ENCODE measurements at places on chromosomes 7 and 10.

DNA sequence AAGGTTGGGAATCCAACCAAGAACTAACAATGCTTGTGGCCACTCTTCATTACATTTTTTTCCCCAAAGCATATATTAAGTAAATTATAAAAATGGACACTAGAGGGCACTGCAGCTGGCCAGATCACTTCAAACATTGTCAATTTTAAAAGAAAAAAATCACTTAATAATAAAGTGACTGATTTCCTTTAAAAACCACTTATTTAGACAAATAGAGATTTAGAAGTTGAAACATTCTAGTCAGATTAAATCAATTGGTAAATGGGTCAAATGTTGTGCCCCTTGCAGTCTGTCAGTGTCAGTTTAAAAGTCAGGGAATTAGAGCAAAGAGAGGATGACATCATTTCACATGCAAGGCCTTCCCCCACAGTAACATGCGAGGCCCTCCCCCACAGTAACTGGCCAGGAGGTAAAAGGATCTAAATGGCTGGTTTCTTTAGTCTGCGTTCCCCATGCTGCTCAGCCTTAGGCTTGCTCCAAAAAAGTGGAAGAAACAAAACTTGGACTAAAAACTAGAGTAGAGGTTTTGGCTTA, 177.9 kb downstream of the SKAP2 start:
- DNase-seq = no peak

DNA sequence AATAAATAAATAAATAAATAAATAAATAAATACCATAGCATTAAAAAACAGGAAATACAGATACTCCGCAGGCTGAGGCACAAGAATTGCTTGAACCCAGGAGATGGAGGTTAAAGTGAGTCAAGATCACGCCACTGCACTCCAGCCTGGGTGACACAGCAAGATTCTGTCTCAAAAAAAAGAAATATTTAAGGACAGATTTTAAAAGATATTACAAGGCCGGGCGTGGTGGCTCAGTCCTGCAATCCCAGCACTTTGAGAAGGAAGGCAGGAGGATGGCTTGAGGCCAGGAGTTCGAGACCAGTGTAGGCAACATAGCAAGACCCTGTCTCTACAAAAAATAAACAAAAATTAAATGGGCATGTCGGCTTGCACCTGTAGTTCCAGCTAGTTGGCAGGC, 17.5 kb upstream of the SNX8 start:
- DNase-seq = no peak

DNA sequence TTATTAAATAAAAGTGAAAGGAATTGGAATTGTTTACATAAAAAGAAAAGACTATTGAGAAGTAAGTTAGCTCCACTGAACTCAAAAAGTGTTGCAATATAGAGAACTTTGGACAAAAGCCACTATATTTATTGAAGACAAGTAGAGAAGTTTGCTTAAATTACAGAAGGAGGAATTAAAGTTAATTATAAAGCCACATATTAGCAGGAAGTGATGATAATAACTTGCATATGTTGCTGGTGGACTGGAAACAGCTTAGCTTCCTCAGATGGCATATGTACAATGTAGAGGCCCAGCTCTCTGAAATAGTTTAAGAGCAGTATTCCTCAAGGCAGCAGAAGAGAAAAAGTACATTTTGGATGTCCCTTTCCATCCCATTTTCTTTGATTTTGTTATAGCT, 400.7 kb downstream of the GATA3 start:
- DNase-seq = no peak

DNA sequence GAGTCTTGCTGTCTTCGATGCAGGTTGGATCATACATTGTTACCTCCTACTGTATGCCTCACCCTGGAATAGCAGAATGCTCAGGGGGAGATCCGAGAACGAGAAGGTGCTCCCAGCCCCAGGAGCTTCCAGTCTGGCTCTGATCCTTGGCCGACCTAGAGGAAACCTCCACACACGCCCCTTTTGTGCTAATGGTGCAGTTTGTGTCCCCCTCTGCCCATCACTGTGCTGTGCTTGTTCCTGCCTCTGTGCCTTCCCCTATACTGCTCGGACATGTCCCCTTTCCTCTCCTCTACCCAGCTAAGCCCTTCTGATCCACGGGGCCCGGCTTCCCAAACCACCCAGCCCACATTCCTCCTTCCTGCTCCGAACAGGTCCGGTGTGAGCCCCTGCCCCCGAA, 32.5 kb downstream of the ZNF775 start:
- no peak for DNase-seq

DNA sequence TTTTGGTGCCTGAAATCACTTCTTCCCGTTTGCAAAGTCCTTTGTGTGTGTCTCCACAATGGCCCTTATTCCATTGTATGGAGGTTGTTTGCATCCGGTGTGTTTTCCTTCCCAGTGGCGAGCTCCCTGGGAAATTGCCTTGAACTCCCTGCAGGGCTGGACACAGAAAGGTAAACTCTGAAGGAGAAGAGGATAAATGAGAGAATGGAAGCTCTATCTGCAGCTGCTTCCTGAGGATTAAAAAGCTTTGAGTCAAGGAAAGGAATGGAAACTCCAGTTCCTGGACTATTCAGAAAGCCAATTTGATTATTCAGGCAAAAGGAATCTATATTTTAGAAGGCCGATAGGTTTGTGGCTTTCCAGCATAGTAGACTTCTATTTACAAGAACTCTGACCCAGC, 4.4 kb upstream of the GRK5 start:
- no peak for DNase-seq

GRCh38 chr7:94008537-94008936, 4.4 kb upstream of the BET1 start:
- DNase-seq = no peak

GRCh38 chr10:131848296-131848695, 52.5 kb upstream of the PPP2R2D start:
- DNase-seq = no peak

- no peak for DNase-seq
Measured at GRCh38 chr7:36939816-36940215, 215.5 kb upstream of the AOAH start.

GRCh38 chr10:59971915-59972314, 65.6 kb upstream of the CCDC6 start:
- no peak for DNase-seq

DNA sequence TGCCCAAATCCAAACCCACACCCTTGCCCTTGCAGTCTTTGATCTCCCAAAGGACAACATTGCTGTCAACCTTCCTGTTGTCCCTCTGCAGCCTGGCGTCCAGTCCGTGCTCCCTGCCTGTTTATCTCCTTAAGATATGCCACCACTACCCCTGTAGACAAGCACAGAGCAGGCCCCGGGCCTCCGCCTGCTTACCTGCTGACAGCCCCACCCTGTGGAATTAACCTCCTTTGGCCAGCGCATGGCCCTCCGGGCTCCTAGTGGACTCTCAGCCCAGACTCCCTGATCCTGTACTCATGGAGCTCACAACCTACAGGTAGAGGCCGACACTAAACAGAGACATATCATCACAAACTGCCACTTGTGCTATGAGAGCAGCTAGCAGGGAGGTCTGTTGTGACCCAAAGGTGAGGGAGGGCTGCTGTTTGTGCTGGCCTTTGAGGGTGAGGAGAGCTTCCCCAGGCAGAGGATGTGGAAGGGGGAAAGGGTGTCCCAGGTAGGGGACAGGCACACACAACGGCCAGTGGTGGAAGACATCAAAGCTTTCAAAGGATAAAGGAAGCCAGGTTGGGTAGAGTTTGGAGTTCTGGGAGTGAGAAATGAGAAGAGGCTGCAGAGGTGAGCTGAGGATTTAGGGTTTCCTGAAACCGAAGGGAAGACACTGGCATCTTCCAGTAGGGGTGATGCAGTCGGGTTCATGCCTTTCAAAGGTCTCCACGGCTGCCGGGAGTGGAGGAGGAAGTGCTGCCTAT, 174.5 kb upstream of the ZMIZ1 start:
- no peak for DNase-seq

- DNase-seq = no peak
Measured at GRCh38 chr7:128172151-128172550, 68.9 kb upstream of the LEP start.

DNA sequence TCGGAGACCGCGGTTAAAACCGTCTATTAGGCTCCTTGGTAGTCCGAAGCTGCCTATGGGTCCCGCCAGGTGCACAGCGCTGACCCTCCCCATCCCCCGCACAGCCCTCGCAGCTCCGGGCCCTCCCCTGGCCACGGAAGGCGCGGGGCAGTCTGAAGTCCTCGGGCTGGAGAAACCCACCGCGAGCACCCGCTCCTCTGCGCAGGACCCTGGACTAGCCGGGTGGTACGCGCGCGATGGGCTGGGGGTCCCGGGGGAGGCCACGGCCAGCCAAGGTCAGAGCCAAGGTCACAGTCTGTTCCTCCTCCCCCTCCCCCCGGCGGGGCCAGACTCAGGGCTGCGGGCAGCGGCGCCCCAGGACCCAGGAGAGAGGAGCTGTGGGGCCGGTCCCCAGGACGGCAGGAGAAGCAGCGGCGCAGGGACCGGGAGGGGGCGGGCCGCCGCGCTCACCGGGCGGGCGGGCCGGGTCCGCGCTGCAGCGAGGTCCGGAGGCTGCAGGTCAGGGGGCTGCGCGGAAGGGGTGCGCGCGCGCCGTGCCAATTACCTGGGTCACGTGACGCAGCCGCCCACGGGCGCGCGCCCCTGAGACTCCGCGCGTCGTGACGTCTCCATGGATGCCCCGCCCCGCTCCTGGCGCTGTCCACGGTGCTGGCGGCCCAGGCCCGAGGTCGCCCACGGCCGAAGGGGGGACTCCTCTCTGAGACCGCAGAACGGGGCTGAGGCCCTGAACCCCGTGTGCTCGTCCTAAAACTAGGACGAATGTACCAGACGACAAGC, at the start of gene OGDHL:
OGDHL (minus strand) TSS at position 535 of the 777 bp plus-strand sequence. CDS start 3,731 bp downstream, outside the sequence.
- peak; percentile 35 for DNase-seq

DNA sequence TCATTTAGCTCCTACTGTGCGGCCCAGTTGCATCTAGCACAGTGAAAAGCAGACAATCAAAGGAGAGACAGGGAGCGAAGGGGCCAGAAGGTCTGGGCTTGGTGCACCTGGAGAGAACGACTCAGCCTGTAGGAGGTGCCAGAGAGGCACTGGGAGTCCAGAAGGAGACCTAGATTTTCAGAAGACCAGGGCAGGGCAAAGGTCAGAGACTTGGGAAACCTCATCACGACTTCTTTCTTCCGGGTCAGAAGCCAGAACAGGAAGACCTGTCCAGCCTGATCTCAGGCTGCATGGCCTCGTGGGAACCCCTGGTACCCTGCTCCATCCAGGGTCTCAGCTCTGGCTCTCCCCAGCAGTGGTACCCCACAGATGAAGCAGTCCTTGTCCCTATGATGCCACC, 5.2 kb downstream of the AGAP3 start:
- no peak for DNase-seq

DNA sequence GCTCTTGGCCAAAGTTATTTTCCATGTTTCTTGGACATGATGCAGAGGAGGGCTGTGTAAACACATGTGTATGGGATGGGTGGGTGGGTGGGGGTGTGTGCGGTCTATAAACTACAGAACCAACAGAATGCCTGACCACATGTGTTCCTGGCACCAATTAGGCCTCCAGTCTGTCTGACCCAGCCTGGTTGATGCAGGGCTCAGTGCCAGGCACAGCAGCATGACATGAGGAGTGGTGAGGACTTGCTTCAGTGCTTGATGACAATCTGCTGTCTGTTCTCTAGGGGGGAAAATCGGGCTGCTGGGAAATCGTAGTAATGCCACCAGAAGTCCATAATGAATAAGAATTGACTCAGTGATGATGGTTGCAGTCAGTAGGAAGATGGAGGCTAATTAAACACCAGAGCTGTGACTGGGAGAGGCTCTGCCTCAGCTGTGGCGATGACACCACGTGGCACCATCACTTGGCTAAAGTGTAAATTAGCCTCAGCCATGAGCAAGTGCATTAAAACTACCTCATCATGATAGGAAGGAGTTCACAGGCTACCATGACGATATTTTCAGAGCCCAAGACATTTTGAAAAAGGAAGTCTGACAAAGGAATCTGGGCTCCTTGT, 260.1 kb upstream of the PODXL start:
- DNase-seq = no peak

DNA sequence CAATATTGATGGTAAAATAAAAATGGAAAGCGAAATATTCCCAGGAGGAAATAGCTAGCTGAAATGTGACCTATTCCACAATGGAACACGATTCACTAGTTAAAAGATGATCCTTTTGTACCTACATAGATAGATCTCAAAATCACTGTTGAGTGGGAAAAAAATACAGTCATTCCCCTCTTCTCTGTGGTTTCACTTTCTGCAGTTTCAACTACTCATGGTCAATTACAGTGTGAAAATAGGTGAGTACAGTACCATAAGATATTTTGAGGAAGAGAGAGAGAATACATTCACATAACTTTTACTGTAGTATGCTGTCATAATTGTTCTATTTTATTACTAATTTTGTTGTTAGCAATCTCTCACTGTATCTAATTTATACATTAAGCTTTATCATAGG, 56.0 kb upstream of the COL13A1 start:
- no peak for DNase-seq

GRCh38 chr7:140639366-140640053, 1.1 kb downstream of the DENND2A start:
- DNase-seq = no peak

GRCh38 chr7:155581107-155581830, 34.9 kb upstream of the CNPY1 start:
- DNase-seq = no peak

DNA sequence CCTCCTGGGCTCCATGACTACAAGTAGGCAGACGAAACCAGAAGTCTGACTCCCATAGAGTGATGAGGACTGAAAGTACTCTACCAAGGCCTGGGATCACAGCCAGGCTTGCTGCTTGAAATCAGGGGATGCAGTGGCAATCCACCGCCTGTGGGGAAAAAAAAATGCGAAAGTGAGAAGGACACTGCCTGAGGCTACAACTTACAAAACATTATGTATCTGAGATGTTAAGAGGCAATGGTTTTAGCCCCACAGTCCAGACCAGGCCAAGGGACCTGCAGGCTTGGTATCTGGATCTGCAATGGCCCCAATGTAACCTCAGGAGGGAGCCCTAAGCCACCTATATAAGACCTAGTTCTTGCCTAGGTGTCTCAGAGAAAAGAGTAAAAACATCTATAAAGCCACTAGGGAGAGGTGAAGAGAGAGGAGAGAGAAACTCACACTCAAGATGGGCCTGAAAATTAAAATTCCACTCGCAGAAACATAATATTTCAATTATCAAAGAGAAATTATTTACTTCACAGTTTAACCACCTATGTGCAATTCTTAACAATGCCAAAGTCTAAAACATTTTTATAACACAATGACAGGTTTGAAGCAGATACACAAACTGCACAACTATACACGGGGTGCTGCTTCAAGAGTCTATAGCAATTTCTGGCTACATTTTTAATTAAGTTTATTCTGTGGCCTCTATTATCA, 13.9 kb downstream of the DNAJC1 start:
- DNase-seq = no peak

- no peak for DNase-seq
Measured at GRCh38 chr10:117805139-117805538, 241.6 kb downstream of the RAB11FIP2 start.

DNA sequence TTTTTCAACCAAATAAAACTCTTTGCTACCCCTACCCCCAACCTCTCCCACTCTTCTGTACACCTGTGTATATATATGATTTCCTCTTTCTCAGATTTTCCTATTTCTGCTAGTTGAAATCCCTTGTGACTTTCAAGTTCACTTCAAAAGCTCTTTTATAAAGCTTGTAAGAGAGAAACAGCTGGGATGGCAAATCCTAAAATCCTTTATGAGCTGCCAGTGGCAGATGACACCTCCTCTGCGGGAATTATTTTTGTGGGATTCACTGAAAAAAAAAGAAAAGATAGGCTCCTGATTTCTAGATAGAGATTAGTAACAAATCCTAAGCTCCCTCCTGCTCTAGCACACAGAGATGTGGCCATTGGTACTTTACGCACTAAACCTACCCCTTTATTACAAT, 92.9 kb downstream of the AHR start:
- DNase-seq = no peak

Data from stimulated activated CD8-positive, alpha-beta memory T cell treated with anti-CD3 and anti-CD28 coated beads, Interleukin-15, amount 100 ng/mL, for 24 hours (primary cell).